ENCODE measurements at places on chromosomes 2 and 18.

- no peak for DNase-seq
Observed at GRCh38 chr2:147325990-147326389, 518.8 kb upstream of the ACVR2A start.

DNA sequence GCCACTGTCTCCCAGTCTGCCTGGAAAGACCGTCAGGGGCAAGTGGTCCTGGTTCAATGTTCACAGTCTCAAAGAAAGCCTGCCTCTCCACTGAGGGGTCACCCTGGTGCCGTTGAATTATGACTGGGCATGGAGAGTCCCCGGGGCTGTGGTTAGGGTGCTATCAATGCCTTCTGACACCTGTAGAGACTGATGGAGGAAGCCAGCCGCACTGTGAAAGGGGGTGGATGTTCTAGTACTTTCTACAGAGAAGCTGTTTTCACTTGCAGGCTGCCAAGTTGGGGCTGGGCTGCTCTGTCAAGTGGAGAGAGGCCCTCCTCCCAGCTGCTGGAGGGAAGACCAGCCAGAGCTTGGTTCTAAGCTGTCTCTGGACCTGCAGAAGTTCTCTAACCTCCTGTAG lies 80.5 kb downstream of the BCL2L11 start:
- DNase-seq = no peak

- DNase-seq = no peak
Observed at GRCh38 chr2:161555826-161556225, 68.4 kb upstream of the SLC4A10 start.

GRCh38 chr18:38709122-38709521 lies 1143.5 kb upstream of the CELF4 start:
- DNase-seq = no peak

DNA sequence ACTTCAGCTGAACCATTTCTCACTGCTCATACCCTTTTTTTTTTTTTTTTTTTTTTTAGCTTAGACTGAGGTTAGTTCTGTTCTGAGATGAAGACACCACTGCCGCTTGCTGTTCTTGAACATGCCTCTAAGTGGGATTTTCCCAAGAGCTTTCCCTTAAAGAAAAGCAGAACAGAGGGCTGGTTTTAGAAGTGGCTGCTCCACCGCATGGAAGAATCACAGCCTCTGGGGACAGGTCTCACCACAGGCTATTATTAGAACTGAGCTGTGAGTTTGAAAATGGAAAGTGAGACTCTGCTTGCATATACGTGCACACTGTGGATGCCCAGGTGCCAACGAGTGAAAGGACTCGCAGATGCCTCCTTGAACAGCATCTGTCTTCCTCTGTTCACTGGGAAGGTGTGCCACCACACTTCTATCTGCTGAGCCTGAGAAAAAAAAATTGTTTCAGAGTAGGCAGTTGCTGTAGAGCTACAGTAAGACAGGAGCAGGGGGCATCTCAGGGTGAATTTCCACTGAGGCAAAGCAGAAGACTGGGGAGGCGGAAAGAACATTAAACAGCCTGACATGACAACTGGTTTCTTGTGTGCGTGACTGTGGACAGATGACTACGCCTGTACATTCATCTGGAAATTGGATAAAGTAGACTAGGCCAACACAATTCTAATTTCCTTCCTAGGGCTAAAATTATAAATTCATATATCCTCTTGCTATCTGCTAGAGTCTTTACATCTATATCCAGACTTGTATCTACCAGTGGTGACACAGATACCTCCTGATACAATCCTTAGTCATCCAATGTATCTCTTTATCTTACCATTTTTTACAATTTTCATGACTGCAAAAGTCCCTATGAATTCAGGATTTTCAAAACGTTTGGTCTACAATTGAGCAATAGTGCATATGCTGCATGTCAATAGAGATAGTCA lies 1045.7 kb upstream of the CELF4 start:
- peak; percentile 63 for DNase-seq

DNA sequence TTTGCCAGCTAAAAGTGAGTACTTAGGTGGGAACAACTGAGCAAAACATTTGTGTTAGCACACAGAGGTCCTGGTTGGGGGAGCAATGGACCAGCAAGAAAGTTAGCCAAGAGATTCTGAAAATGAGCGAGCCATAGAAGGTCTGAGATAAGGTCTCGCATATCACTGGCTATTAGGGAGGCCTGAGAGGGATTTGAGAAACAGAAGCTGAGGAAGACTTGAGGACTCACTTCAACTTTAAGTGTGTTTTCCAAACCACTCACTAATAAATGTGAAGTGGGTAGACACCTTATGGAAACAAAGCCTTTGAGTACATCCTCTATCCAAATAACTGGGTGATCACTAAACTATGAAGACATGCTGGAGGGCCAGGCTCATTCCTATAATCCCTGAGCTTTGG lies 958.5 kb downstream of the DPP10 start:
- DNase-seq = no peak

GRCh38 chr2:150159300-150159699 lies 328.2 kb downstream of the RND3 start:
- no peak for DNase-seq

DNA sequence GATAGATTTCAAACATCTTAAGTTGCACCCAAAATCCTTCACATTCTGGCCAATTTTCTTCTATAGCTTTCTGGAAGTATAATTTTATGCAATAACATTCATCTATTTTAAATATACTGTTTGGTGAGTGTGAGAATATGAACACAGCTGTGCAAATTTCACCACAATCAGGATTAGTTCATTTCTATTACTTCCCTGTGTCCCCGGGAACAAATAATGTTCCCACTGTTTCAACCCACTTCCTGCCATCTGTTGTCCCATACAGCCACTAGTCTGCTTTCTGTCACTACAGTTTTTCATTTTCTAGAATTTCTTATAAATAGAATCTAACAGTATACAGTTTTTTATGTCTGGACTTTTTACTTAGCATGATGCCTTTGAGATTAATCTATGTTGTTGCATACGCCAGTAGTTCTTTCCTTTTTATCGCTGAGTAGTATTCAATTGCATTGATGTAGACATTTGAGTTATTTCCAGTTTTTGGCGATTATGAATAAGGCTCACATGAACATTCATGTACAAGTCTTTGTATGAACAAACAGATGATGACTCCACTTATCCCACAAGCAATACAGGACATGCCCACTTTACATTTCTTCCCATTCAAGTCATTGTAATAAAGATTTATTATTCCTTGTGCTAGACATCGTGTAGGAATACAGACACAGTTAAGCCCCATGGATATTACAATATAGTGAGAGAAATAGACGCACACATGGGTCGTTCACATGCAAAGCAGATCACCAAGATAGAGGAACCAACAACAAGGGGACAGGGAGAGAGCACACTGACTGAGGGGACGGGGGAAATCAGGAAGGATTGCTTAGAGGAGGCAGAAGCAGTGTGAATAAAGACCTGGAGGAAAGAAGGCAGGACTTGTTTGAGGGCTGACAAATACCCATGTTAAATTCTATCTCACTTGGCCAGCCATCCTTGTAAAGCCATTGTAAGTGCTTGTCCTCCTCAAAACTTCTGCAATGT lies 72.9 kb upstream of the PAX8 start:
- DNase-seq = no peak

GRCh38 chr2:237964578-237965404 lies 2.0 kb upstream of the UBE2F start:
- DNase-seq = no peak

GRCh38 chr18:35728676-35729075 lies 147.1 kb downstream of the GALNT1 start:
- DNase-seq = no peak

- DNase-seq = peak; percentile 4
Observed at GRCh38 chr18:44609181-44609941, 71.3 kb upstream of the SETBP1 start.

- no peak for DNase-seq
Observed at GRCh38 chr2:55565613-55566012, 46.1 kb downstream of the CFAP36 start.

- DNase-seq = peak; percentile 78
Observed at GRCh38 chr2:79179036-79179435, 19.5 kb upstream of the REG3A start.

DNA sequence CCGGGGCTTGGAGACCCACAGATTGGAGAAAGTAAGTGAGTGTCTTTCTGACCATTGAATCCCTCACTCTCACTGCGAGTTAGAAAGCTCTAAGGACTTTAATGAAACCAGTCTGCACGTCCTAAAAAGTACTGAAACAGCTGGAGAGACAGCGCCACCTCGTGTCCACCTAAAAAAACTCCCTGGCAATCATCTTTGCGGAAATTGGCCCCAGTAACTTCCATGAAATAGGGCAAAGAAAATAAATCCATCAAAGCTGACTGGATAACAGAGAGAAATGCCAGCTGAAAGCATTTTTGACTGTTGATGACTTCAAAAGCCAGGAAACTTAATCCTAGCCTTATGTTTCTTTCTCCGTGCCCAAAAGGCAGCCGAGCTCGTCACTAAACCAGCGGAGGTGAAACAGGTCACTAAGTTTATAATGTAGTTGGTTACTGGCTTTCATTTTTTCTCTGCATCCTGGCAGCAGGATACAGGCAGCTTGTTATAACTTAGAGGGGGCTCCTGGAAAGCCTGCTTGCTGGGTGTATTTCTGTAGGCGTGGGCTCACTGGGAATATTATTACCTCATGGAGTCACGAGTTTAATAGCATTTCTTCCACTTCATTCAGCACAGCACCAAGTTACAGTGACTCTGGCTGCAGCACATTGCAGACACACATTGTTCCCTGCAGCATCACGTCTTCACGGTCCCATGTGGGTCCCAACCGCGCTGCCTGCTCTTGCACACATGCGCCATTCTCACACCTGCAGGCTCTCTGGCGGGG lies 266.5 kb downstream of the HRH4 start:
- DNase-seq = peak; percentile 96

DNA sequence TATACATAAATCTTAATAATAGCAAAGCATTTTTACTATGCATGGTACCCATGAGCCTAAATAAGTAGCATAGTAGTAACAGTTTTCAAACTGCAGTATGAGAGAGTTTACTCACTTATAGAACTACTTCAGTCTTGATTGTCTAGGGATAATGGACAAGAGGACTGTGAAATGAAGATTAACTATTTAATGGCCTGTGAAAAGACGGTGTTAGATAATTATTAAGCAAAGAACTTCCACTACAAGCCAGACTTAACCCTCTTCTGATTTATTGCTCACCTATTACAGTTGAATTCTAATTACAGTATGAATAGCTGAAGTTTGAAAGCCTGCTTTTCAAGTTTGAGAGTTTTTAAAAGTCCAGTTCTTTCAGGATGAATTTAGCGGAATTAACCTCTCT lies 18.9 kb downstream of the PIK3C3 start:
- no peak for DNase-seq

DNA sequence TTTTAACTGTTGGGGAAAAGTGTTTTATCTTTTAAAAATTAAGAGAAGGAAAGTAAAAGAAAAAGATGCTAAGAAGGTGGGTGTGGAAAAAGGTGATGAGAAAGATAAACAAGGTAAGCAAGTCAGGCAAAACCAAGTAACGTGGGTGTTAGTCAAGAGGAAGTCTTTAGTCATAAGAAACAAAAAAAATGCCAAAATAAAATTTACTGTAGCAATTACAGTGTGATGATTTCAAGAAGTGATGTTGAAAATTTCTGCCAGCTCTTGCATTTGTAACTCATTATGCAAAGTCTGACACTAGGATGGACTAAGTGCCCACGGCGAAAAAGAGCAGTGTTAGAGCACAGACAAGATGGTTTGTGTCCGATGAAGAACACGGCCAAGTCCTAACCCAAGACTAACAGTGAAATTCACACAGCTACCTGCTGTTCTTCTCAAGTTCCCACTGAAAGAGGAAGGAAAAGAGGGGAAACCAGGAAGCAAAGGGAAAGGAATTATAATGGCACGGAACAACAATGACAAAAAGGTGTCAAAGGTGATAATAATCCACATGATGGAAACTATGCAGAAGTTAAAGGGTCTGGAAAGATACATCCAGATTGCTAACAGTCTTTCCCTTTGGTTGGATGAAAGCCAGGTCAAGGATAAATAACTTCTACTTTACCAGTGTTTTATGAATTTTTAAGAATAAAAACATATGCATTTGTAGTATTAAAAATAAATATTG lies 34.1 kb downstream of the NOL10 start:
- no peak for DNase-seq

DNA sequence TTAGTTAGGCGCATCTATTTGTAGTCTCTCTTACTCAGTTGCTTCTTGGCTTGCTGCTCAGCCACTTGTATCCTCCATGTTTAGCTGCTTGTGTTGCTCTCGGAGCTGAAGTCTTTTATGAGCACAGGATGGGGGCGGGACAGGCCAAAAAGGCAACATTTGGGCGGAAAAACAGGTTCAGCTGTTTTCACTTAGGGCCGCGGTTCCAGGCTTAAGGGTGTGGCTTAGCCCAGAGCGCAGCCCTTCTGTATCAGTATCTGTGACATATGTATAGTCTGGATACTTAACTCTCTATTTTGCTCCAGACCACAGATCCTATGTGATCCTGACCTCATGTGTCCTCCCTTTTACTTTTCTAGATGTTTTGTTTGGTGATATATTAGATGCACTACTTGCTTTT lies 763.5 kb downstream of the SUCLG1 start:
- DNase-seq = no peak

DNA sequence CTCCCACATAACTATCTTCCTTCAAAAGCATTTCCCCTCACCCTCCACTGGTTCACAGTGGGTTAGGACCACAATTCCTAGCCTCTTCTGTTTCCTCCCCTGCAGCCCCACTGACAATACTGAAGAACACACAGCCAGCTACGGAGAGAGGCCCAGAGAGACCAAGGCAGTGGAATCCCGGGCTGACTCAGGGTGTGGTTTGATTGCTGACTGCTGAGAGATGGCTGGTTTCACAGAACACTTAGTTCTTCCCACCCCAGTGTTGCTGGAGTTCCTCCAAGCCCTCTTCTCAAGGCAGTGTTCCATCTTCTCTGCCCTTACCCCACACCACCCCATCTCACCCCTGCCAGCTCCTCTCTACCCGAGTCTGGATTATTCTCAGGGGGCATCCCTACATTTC lies 43.3 kb upstream of the ZFP36L2 start:
- DNase-seq = no peak

- DNase-seq = peak; percentile 52
Observed at GRCh38 chr2:137724912-137725311, 239.4 kb upstream of the HNMT start.

- DNase-seq = no peak
Observed at GRCh38 chr2:69779258-69780001, 37.5 kb downstream of the ANXA4 start.

DNA sequence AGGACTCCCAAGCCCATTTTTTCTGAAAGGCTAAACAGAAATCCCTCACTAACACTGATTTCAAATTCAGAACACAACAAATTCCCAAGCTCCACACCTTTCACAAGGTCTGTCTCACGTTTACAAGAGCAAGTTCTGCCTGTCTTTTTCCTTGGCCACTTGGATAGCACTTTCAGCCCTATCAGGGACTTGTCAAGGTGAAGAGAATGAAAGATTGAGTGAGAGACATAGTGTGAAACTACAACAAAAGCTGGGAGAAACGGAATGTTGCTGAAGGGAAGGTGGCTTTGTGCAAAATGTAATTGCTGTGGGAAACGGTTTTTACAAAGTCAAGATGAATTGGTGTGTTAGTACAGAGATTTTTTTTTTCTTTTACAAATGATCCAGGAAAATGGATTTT lies 89.4 kb upstream of the GATA6 start:
- no peak for DNase-seq

GRCh38 chr18:55787536-55788073 lies 199.6 kb upstream of the TCF4 start:
- no peak for DNase-seq

GRCh38 chr2:53886406-53887280 lies 26.9 kb upstream of the GPR75 start:
- DNase-seq = no peak

GRCh38 chr2:13488965-13489364 lies 772.2 kb downstream of the TRIB2 start:
- no peak for DNase-seq

GRCh38 chr2:30661173-30662107 lies 145.8 kb downstream of the CAPN13 start:
- DNase-seq = no peak

GRCh38 chr2:233089851-233090250 lies 29.7 kb downstream of the INPP5D start:
- DNase-seq = no peak
